CD4-positive, alpha-beta T cell treated with Interleukin-2 at 100 ng/mL for 4 hours (primary cell): ENCODE measurements at places on chromosomes 5 and 9.

DNA sequence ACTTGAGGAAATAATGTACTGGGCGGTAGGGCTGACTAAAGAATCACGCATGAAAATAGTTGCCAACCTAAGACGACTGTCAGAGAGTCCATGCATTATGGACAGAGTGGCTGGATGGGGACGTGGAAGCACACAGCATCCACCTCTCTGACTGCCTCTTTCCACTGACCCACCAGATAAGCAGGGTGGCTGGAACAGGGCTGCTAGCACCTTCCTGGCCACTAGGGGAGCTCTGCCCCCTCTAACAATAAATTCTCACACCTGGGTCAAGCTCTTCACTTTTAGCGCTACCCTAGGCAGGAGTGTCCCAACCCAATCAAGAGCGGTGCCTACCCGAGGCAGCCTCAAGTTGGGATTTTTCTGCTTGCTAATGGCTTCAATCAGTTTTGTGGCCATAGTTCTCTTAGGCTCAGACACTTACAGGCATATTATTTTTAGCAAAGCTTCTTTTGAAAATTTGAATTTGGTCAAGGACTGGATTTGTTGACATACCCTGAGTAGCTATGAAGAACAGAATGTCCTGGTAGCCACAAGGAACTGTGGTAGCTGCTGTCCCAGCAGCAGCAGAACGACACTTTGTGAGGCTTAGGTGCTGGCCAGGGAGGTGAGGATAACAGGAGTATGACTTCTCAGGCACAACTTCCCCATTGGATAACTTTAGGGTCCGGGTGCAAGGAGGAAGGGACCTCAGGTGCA, 6.9 kb upstream of the TPM2 start:
- DNase-seq: peak; percentile 66

DNA sequence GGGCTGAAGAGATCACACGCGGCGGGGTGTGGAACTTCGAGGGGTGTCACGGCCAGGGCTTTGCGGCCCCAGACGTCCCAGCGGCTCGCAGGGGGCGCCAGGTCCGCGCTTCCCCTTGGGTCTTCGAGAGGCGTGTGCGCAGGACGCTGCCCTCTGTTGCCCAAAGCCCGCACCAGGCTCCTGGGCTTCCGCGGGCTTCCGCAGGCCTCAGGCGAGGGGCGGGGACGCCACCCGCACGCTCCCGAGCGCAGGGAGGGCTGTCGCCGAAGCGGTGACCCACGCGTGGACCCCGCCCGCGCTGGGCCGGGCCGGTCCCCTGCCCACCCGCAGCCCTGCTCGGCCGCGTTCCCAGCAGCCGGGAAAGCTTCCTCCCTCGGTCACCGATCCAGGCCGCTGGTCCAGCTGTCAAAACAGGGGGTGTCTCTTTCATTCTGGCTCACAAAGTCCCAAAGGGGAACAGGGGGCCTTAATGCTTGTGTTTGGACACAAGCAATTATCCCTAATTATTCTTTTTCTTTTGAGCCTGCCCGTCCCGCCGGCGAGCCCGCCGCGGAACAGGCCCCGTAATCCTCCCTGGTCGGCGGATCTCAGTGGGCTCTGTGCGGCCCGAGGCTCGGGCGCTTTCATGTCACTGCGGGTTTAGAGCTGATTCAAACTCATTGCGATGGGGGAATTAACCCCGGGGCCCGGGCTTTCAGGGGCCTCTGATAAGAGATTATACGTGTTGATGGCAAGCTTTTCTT, 60.6 kb downstream of the TMEM174 start:
- DNase-seq: no peak

GRCh38 chr5:148267962-148268361, 632 bp upstream of the SPINK13 start:
- no peak for DNase-seq

- DNase-seq: no peak
Measured at GRCh38 chr5:158895588-158895987, 204.1 kb downstream of the EBF1 start.

DNA sequence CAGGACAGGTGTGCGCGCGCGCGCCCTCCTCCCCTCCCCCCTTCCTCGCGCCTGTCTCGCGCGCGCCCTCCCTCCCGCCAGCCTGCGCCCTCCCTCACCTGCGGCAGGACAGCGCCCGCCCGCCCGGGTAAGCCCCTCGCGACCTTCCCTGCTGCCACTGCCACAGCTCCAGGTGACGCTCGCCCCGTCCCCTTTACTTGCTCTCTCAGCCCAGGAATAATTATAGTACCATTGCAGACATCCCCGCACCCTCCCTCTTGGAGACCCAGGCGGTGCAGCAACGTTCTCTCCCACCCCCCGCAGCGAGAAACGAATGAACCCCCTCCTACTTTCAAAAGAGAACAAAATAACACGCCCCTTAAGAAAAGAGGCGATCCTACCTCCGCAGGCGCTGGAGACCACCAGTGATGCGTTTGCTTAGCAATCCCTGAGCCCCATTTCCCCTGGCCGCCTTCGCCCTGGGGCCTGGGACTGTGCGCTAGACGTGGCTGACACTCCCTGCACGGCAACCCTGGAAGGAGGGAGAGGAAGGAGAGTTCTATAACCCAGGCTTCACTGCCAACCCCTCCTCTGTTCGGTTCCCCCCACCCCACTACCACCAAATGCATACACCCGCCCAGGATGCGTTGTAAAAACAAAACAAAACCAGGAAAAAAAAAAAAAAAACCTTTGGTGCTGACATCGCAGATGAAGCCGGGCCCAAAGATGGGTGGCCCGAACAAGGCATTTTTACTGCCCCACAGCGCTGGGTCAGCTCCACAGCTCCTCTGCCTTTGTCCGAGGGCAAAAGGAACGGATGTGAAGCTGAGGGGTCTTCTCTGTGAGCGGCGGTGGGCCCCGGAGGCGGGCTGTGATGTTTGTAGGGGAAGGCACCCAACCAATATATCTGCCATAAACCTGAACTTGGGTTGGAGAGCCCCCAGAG, 5.6 kb upstream of the PURA start:
- DNase-seq: peak; percentile 4

GRCh38 chr5:55694152-55694830, 17.8 kb downstream of the SLC38A9 start:
- no peak for DNase-seq

- DNase-seq: no peak
Measured at GRCh38 chr5:179296150-179296821, 49.0 kb downstream of the ADAMTS2 start.

- no peak for DNase-seq
Measured at GRCh38 chr5:164303646-164304215, 798.3 kb downstream of the MAT2B start.

DNA sequence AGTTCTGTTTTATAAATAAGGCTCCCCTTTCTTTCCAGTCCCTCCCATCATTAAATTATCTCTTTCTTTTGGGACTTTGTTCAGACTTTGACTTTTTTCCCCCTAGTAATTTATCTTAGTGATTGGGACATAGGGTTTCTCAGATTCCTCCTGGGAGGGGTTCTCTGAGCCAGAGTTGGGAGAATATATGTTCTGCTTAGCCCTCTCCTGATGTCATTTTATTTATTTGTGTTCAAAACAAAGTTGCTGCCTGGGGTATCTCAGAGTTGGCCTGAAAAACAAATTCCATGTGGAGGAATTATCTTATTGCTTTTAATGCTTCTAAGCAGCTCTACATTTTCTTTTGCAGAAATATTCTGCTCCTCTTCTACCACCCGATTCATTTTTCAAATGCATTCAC, 211.0 kb downstream of the PCSK5 start:
- DNase-seq: no peak

DNA sequence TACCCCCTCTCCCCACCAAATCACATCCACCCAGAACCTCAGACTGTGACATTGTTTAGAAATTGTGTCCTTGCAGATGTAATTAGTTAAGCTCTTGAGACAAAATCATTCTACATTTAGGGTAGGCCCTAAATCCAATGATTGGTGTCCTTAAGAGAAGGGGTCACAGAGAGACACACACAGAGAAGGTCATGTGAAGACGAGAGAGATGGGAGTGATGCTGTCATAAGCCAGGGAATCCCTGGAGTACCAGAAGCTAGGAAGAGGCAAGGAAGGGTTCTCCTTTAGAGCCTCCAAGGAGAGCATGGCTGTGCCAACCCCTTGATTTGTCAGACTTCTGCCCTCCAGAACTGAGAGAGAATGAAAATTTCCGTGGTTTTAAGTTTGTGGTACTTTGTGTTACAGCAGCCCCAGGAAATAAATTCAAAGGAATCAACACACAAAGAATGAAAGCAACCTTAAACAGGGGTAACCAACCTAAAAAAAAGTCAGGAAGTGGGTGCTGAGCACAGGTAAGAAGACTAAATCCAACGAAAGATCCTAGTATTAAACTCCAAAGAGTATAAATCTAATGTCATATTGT, 33.6 kb downstream of the TIMD4 start:
- no peak for DNase-seq

GRCh38 chr5:174222891-174223290, 177.4 kb downstream of the NSG2 start:
- DNase-seq: no peak

- DNase-seq: no peak
Measured at GRCh38 chr9:81108821-81109220, 580.5 kb downstream of the TLE1 start.

DNA sequence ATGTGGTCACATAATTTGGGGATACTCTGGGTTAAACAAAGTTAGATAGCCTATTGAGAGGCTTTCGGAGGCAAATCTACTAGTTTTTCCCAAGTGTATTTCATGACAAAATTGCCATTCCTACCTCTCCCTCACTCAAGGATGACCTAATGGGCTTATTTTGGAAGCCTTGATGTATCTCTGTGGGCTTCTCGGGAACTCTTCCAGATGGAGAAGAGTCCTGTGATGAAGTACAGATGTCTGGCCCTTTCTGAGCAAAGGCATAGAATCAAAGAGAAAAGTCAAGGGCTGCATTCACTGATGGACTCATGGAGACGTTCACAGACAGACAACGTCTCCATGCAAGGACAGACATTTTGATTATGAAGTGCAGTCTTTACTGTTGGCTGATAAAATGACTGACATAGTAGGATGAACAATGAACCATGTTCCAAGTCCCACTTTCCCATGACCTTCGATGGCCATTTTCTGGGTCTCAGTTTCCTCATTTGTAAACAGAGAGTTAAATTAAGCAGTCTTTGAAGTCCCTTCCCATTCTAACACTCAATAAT, 347.2 kb upstream of the CD180 start:
- no peak for DNase-seq

- no peak for DNase-seq
Measured at GRCh38 chr9:125145425-125145824, 2.1 kb upstream of the SCAI start.

DNA sequence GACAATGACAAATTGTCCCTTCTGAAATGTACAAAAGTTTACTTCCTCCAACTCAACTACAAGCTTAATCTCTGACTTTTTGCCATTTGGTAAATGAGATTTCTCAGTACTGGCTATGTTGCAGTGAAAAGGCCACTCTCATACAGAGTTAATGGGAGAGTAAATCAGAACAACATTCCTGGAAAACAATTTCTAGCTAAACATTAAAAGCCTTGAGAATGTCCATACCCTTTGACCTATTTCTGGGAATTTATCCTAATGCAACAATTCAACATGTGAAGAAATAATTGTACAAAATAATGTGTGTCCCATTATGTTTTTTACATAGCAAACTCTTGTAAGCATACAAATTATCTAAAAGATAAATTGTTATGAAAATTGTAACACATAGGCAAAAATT, 56.3 kb upstream of the SPEF2 start:
- DNase-seq: no peak

- DNase-seq: no peak
Measured at GRCh38 chr5:72281764-72282499, 38.1 kb downstream of the MRPS27 start.

DNA sequence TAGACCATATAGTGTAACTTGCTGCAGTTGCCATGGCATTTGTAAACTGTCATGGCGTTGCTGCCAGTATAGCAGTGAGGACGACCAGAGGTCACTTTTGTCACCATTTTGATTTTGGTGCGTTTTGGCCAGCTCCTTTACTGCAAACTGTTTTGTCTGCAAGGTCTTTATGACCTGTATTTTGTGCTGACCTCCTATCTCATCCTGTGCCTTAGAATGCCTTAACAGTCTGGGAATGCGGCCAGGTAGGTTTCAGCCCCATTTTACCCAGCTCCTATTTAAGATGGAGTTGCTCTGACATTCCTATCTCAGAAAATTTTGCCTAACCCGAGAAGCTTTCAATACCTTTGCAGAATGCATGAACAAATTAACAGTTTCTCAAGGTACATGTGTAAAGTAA, 914.4 kb upstream of the ACO1 start:
- DNase-seq: no peak

GRCh38 chr5:157864067-157864466, 5.1 kb upstream of the CLINT1 start:
- DNase-seq: no peak
